ENCODE measurements at places on chromosomes 2 and 18.
A peak's percentile ranks its signal among the peaks of the same experiment; 100 is the strongest.

- DNase-seq, result peak; percentile 67
These were observed 32.8 kb downstream of the RFX8 start for GRCh38 chr2:101442042-101442666.

GRCh38 chr2:177641331-177641730, 248.8 kb downstream of the AGPS start:
- DNase-seq, result no peak

DNA sequence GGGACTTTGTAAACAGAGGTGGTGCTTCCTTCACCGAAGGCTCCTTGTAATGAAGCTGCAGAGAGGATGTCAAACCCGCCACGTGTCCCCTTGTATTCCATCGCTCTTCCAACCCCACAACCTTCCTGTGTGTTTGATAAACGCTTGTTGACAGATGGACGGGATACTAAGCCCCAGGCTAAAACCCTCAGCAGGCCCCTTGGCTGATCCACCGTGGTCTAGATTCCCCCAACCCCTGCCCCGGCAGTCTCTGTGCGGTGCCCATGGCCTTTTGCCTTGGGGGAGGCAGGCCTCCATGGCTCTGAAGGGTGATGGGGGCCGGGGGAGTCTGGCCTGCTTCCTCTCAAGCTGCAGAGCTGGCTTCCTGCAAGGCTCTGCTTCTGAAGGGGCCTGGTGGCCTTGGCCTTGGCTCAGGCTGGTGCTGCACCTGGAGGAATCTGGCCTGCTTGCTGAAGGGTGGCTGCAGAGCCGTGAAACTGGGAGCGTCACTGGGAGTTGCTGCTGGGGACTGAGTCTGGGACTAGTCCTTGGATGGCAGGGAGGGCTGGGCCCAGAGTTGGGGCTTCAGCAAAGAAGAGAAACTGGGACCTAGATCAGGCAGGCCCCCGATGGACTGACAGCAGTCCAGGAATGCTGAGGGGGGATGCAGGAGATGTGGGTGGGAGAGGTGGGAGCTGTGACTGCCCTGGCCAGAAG, 9.6 kb upstream of the NTSR2 start:
- DNase-seq, result no peak

GRCh38 chr2:171173087-171173486, 12.4 kb upstream of the TLK1 start:
- DNase-seq, result peak; percentile 36

GRCh38 chr2:111698743-111699554, 185.0 kb downstream of the ANAPC1 start:
- DNase-seq, result peak; percentile 99

DNA sequence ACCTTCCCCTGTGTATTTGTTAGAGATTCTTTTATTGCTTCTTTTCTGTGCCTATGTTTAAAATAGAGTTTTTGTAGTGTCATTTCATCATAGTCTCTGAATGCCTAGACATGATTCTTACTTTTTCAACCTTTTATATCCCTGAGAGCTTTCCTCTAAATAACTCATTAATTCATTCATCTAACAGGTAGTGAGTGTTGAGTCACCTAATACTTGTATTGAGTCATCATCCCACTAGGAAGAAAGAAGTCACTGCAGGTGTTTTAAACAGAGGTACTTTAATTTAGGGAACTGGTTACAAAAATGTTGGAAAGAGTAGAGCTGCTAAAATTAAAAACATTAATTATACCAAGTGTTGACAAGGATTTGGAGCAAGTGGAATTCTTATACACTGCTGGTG, 18.5 kb upstream of the NMS start:
- no peak for DNase-seq

GRCh38 chr2:98123286-98123685, 36.3 kb downstream of the VWA3B start:
- DNase-seq, result no peak

DNA sequence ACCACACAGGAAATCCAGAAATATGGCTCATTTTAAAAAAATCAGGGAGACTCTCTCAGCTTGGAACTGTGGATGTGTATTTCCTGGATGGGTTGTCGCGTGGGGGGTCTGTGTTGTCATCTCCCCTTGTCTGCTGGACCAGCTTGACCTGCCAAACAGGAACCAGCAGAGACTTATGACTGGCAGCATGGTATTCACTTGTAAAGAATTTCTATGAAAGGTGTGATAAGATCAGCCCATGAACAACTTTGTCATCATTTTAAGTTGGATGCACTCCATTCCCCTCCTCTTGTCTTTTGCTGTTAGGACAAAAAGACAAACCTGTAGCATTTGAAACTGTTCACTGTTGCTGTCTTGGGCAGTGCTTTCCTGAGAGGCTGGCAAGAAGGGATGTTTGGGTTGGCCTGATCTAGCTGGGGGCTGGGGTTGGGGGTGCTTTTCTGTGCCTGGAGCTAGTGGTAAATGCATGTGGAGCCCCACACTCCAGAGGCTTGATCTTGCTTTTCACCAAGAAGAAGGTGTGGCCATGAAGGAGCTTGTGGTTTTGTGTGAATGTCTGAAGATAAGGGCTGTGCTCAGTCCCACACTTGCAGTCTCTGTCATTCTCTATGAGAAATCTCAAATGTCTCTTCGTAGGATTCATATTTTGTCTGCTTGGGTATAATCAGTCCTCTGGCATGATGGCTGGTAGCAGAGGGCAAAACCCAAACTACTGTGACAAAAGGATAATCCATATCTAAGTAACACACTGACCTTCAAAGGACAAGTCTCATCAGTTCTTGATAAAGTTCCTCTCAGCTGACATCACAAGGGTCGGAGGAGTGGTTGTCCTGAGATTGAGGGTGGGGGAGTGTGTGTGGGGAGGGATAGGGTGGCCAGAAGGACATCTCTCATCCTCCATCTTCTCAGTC, 39.0 kb downstream of the RALB start:
- DNase-seq, result peak; percentile 57

DNA sequence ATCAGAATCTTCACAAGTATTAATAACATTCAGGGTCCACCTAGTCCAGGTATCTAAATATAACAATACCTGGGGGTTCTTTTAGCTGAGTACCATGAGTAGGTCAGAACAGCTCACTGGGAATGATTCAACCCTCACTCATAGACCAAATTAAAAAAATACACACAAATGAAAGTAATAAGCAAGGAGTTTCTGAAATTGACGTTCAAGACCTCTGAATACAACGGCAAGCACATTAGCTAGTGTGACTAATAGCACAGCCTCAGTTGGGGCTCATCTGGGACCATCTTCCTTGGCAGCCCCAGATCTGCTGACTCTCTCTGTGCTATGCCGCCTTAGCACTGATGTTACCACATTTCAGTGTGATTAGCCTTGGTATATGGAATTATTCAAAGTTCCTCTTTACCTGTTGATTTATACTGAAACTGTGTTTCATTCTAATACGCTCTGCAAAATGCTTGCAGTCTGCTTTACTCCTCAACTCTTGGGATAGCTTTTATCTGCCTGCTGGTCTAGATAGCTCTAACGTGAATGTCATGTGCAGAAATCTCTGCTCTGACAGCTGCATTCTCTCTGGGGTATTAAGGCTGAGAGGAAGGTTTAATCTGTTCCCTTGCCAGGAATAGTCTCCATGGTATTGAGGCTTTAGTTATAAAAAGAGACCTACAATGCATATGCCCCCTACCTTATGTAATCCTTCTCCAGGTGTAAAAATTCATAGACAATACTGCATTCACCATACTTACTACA, 153.3 kb downstream of the METTL4 start:
- no peak for DNase-seq

DNA sequence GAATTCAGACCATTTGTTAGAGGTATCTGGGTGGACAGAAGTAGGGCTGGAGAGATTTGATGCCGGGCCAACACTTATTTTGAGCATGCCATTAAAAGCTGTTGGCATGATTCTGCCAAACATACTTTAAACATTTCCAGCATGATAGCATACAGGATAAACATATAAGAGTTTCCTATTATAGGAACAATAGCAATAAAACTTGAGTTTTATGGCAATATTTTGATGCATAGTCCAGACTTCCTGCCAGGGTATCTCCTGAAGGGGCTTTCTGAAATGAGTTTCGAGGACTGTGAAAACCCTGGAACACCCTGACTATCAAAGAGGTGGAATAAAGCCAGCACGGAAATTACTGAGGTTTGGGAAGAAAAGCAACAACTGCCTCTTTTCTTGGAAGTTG, 1398.0 kb upstream of the NXPH2 start:
- DNase-seq, result no peak

GRCh38 chr2:207285473-207285815, 119.7 kb upstream of the KLF7 start:
- DNase-seq, result no peak

- DNase-seq, result no peak
These were observed 34.5 kb downstream of the INPP5D start for GRCh38 chr2:233094614-233095013.

DNA sequence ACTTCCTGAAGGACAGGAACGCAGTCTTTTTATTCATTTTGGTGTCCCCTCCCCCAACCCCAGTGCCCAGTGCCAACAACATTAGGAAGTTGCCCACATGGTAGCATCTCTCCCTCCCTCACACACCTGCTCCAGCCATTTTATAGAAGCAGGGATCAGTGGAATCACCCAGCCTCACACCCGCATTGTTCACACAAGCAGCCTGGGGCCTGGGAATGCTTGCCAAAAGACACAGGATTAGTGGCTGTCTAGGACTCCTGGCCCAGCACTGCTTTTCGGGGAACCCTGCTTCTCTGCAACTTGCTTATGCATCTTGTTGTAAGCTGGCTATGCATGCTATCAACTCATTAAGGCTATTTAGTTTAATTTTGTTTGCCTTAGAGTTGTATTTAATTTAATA, 17.9 kb downstream of the TMEM37 start:
- DNase-seq, result no peak

DNA sequence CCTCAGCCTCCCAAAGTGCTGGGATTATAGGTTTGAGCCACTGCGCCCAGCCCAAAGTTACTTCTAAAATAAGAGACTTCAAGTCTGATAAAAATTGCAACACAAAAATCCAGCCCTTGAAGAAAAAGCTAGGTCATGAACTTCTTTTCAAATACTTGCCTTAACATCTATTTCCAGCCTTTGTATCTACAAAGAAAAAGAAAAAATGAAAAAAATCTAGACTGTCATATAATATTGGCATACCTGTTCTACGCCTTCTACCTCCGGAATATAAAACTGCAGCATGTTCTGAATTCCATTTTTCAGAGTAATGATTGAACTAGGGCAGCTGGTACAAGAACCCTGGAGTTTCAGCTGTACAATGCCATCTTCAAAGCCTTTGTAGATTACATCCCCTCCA, 13.1 kb upstream of the GFPT1 start:
- no peak for DNase-seq

- DNase-seq, result no peak
These were observed 239.8 kb downstream of the EIPR1 start for GRCh38 chr2:3137651-3138300.

DNA sequence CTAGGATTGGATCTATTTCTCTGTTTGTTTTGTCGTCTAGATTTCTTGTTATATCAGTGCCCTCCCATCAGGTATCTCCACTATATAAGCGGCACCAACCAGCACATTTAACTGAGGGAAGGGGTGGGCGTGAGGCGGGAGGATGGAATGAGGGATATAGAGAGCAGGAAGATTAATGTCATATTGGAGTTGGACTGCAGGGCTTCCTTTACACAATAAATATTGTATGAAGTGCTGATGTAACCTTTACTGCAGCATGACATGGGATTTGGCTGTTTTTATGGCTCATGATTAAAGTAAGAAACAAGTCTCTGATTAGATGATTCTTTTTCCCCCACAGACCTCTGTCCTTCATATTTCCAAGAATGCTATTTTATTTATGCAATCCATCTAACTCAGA, 54.8 kb downstream of the TMEM200C start:
- no peak for DNase-seq

GRCh38 chr2:236265675-236266074, 1.5 kb upstream of the ASB18 start:
- DNase-seq, result no peak

- DNase-seq, result no peak
These were observed 60.0 kb downstream of the ZEB2 start for GRCh38 chr2:144459937-144460336.

- DNase-seq, result no peak
These were observed 5.8 kb upstream of the SIX3 start for GRCh38 chr2:44935729-44936098.

GRCh38 chr2:102103992-102104871, 38.3 kb upstream of the IL1R1 start:
- peak; percentile 88 for DNase-seq

- DNase-seq, result peak; percentile 82
These were observed at the start of gene GPC1 for GRCh38 chr2:240435457-240435947. GPC1 (plus strand) TSS chr2:240435663; CDS start chr2:240435919, 256 bp downstream.

DNA sequence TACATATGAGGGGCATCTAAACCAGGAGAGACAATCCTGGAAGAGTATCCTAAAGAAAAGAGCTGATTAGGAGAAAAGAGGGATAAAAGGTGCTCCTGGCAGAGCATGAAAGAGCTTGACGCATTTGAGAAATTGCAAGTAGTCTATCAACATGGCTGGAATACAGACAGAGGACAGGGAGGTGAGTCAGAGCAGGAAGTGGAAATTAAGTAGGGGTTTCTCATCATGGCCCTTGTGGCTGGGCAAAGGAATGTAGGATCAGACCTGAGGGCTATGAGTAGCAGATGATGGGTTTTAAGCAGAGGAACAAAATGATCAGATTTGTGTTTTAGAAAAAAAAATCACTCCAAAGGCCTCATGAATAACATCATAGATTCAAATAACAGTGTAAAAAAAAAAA, 49.2 kb upstream of the UGP2 start:
- DNase-seq, result peak; percentile 94

DNA sequence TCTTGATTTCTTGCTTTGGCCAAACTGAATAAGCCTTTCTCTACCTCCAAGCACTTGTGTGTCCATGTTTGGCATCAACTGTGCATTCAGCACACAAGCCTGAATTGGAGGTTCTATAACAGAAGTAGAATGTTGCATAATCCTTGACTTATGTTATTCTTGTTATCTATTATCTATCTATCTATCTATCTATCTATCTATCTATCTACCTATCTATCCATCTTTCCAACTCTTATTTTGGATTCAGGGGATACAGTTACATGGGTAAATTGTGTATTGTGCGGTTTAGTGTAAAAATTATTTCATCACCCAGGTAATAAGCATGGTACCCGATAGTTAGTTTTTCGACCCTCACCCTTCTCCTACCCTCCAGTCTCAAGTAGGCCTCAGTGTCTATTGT, 319.6 kb downstream of the PTH2R start:
- DNase-seq, result no peak

DNA sequence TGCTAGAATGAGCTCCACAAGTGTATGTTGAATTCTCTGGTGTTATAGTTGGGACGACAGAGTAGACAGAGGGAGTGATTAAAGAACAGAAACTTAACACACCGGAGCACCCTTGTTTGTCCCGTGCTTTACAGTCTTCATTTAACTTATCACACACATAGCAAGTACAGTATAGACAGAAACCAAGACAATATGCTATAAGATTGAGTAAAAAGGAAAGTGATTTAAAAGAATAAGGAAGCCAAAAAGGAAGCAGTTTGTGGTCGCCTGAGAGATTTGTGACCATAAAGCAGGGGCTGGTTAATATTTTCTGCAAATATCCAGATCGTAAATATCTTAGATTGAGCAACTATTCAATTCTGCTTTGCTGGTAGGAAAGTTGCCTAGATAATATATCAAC, 1128.4 kb downstream of the TSN start:
- no peak for DNase-seq

All from EL (cell line).